Activated CD4-positive, alpha-beta memory T cell treated with anti-CD3 and anti-CD28 coated beads, Interleukin-2, amount 10 ng/mL, durations not matched to agents 7 days and 5 days (primary cell): ENCODE measurements at places on chromosomes 5 and 9. TPM values are rescaled to one million over a fixed set of nuclear protein-coding genes. Genes with fewer than 3 reads are reported as not detected.

OBP2B gene
- not detected for total RNA-seq

GRIA1 gene
- not detected for total RNA-seq

UGT3A2 gene
- 0.18 TPM for total RNA-seq

SLCO4C1 gene
- total RNA-seq = 3.6 TPM

KLHL3 gene
- total RNA-seq = 3.6 TPM

TAF1L gene
- 0.05 TPM for total RNA-seq
